ENCODE measurements at places on chromosomes 4 and X.

DNA sequence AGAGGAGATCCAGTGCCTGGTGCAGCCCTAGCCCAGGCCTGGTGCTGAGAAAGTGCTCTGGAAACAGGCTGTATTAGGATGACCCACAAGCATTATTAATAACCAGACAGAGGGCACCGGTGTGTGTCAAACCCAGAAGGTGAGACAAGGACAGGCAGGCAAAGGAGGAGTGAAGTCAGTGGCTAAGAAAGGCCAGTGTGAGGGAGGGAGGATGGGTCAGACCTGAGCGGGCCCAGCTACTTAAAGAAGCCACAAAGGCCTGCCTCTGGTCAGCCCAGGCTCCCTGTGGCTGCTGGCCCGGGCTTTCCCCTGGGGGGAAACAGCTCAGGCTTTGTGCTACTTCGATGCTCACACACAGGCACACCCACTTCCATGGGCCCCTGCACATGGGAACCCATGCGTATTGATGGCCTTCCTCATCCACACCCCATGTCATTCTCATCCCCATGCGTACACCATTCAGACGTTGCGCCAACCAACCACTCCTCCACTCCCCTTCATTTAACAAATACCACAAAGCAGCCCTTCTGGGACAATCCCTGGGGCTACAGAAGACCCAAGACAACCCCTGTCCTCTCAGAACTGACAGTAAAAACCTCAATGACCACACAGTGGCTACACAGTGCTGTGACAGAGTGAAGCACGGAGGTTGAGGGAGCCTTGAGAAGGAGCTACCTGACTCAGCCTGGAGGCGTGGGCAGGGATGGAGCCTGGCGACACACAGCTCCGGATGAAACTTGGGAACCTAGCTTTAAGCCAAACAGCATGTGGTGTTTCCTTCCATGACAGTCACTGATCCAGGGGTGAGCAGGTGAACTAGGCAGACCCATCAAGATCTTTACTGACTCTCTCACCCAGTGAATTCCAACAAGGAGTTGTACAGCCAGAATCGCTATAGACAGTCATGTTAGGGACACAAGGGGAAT lies 24.9 kb upstream of the MTM1 start:
- no peak for DNase-seq

DNA sequence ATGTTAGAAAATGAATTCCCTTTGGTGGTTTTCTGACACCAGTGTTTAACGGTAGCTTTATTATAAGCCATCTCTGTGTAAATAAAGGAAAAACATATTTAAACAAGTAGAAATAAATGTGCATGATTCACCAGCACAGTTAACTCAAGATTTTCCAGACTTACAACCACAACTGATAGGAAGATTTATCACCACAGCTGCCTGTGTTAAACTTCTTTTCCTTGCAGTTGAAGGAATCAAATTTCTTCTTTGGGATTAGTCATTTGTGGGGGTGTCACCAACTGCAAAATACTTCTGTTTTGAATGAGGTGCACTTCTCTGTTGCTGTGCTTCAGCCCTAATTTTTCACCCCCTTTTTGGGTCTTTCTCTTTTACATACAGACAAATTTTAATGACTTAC lies 128.1 kb upstream of the STK26 start:
- no peak for DNase-seq

DNA sequence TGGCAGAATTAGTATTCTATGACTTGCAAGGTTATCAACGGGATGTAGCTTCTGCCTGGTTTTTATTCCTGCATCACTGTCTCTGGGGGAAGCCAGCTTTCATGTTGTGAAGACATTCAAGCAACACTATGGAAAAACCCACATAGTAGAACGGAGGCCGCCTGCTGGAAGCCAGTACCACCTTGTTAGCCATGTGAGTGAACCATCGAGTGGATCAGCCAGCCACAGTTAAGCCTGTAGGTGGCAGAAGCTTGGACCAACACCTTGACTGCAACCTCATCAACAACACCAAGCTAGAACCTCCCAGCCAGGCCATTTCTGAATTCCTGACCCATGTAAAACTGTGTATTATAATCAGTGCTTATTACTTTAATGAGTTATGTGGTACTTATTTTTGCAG lies 538.2 kb downstream of the KCNIP4 start:
- no peak for DNase-seq

- DNase-seq, result no peak
These were observed 173.5 kb upstream of the FMR1 start for GRCh38 chrX:147738265-147738664.

DNA sequence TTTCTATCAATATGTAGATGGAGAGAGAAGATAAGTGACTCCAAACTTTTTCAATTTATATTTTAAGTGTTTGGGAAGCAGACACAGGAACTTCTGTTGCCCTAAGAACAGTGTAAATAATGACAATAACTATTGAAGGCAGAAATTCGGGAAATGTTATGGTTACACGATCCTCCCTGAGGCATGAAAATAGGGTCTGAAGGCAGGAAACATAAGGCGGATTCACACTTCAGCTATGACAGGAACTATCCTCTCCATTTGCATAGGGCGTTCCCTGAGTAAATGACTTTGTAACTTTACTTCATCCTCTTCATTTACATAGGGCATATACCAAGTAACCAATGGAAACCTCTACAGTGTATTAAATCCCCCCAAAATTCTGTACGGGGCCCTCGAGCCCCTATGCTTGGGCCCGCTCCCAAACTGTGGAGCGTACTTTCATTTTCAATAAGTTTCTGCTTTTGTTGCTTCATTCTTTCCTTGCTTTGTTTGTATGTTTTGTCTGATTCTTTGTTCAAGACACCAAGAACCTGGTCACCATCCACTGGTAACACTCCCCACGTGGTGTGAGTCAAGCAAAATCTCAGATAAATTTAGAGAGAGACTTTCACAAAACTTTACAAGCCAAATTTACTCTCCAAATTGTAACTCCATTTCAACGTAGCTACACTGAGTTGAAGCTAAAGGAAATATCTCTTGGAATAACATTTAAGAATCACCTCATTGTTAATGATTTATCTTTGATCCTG lies 2504.3 kb downstream of the ARAP2 start:
- DNase-seq, result no peak

DNA sequence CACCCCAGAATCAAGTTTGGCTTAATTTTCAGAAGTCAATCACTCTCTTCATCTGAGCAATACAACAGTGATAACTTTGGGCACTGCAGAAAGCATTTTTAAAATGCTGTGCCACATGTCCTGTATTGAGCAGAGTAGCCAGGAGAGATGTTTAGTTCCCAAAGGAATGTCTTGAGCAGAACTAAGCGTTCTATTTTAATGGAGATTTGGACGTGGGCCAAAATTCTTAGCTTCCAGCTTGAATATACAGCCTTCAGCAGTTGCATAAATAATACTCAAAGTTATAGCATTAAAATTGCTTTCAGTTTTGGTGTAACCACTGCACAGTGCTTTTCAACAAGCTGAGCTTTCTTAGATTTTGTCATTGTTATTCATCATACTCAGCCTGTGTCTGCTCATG lies 679.2 kb downstream of the NLGN4X start:
- DNase-seq, result no peak

DNA sequence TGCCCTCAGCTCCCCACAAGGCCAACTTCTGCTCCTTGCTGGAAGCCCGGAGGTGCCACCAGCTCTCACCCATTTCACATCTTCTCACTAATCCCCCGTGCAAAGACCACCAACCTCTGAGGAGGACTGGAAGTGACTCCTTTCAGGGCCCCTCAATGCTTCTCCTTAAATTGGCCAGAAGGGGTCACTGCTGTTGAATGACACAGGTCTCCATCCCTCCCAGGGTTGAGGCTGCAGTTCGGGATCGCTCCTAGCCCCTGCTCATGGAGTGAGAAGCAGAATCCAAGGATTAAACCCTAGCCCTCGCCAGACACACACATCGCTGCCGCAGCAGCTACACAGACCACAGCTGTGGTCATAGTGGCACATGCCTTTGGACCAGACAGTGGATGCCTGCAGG lies 279.5 kb upstream of the TAPT1 start:
- DNase-seq, result no peak

DNA sequence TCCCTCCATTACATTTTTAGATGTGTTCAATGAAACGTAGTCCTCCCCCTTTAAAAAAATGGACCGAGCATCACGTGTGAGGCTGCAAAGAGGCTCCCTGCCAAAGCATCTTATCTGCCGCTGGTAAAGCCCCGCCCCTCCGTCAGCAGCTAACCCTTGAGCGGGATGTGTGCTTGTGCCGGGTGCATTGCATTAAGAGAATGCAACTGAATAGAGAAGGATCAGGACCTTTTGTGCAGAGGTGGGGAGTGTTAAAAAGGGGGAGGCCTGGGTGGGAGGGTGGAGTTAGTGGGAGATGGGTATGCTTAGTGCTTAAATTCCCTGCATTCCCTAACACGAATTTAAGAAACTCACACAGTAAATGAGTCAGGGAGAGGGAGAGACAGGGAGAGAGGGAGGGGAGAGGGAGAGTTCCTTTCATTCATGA lies 66.0 kb downstream of the TBL1X start:
- peak; percentile 73 for DNase-seq

DNA sequence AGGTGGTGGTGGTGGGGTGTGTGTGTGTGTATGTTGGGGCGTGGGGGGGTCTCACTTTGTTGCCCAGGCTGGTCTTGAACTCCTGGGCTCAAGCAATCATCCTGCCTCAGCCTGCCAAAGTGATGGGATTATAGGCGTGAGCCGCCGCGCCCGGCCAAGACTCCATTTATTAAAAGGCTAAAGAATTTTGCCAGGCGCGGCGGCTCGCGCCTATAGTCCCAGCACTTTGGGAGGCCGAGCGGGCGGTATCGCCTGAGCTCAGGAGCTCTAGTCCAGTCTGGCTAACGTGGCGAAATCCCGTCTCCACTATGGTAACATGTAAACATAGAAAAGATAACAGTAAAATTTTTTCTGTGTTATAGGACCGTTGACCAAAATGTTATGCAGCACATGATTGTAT lies 3.7 kb upstream of the UBA1 start:
- DNase-seq, result no peak

- DNase-seq, result no peak
These were observed 7.3 kb downstream of the TSR2 start for GRCh38 chrX:54447461-54447860.

DNA sequence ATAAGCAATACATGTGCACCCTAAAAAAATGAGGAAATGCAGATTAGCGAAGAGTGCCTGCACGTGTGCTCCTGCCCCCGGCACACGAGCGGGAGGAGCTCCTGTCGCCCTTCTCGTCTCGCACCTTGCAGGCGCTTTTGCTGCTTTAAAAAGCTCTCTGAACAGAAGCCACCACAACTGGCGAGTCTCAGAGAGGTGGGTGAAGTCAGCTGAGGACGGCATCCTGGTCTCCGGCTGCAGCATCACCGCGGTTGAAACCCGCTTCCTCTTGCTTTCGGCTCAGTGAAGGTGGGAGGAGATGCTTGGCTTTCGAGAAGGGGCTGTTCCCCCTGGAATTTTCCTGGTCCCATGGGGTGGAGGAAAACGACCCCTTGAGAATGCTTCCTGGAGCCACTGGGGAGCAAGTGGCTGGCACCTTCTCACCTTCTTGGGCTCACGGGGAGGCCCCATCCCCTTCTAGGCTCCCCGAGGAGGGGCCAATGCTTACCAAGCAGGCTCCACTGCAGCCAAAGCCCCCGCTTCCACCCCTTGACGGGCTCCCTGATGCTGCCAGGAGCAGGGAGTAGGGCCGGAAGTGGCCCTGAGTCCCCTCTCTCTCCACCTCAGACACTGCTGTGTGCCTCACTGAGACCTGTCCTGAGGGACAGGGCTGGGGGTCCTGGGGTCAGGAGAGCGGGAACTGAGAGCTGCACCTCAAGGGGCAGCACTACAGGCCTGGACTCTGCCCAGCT lies 29.2 kb upstream of the MXD4 start:
- peak; percentile 78 for DNase-seq

DNA sequence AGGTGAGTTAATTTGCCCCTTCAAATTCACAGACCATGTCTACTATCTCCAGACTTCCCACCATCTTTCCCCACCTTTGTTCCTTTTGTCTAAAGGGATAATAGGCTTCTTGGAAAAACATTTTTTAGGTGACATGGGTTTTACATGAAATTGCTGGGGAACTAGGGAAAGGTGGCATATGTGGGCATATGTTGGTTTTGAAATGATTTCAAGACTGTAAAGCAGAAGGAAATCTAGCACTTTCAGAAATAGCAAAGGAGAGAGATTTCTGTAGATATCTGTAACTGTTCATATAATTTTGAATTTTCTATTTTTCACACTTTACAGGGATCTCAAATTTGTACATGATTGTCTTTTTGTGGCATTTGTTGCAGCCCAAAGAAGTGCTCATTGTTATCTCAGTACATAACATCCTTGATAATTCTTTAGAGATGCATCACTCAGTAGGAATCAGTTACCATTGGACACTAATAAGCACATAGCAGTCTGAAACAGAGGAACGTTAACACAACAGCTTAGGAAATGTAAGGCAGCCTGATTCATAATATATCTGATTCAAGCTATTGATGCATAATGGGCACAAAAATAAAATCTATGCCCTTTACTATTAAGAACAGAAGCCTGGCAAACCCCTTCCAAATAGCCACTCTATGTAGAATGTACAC lies 659.7 kb downstream of the CENPC start:
- DNase-seq, result no peak

- DNase-seq, result no peak
These were observed 275.8 kb upstream of the CPEB2 start for GRCh38 chr4:14726441-14726840.

DNA sequence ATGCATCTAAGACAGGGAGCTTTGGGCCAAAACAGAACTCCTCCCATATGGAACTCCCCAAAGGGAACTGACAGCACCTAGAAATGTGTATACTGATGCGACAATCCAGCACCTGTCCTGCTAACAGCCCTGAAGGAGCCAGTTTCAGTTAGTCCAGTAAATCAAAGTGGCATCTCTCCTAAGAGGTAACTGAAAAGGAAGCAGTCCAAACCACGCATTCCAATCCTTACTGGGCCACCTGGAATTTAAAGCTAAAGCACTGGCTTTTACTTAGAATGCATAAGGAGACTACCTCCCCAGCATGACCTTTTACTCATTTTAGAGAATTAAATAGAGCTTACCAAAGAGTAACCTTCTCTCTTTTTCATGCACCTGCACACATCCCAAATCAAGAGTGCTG lies 586.8 kb upstream of the PITX2 start:
- DNase-seq, result no peak

DNA sequence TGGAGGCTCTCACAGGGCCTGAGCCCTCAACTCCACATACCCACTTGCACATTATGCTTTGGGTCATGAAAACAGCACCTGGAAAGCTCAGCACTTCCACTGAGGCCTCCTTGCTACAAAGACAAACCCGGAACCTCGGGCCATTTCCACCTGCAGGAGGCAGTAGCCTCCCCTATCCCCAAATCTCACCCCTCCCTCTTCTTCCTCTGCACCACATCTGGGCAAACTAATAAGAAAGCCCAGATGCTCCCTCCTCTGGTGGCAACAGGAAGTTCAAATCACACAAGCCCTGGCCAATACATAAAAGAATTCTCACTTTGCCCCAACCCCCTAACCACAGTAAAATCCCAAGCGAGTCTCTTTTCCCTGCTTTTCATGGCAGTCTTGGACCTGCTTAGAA lies 136.4 kb downstream of the MAPK10 start:
- DNase-seq, result peak; percentile 34

Measured in OCI-LY7 (cell line).